ENCODE measurements at places on chromosomes 7 and 10.
A peak's percentile ranks its signal among the peaks of the same experiment; 100 is the strongest.

- no peak for DNase-seq
Measured at GRCh38 chr10:77377678-77378352, 259.8 kb downstream of the KCNMA1 start.

GRCh38 chr10:88066876-88067275 lies 203.5 kb downstream of the PTEN start:
- DNase-seq, result no peak

GRCh38 chr10:119333146-119333792 lies 125.9 kb downstream of the GRK5 start:
- peak; percentile 79 for DNase-seq

DNA sequence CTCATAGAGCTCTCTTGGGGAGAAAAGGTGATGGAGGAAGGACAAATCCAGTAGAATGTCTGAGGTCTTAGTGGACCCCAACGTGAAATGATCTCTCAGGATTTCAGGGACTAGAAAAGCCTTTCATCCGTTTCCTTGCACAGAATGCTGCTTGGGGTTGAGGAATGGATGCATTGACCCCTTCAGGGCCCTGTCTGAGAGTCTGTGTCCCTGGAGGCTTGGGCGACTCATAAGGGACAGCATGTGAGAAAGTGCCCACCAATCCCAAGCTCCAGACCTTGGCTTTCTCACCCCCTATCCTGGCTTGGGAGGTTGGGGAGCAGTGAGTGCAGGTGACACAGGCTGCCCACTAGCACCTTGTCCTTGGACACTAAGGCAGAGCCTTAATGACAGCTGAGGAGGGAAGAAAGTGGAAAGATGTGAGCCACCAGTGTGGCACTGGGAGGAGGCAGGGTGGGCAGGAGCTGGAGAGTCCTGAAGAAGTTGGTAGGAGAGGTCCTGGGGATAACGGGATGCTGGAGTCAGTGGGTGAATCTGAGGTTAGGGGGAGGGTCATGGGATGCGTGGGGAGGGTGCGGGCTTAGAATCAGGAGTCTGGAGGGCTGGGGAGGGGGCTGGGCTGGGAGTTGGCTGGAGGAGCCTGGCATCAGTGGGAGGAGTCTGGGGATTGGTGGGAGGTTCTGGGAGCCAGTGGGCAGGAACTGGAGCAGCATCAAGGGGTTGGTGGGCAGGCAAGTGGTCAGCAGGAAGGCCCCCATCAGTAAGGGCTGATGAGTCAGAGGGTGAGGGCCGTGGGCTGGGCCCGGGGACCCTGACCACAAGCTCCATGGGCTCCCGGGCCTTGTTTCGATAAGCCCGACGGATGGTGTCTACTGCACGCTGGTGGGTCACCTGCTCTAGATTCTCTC lies 8.6 kb downstream of the LZTS2 start:
- no peak for DNase-seq

- DNase-seq, result no peak
Measured at GRCh38 chr10:133306941-133307379, 1.7 kb downstream of the TUBGCP2 start.

GRCh38 chr10:4595719-4596319 lies 230.2 kb upstream of the AKR1E2 start:
- DNase-seq, result peak; percentile 5

DNA sequence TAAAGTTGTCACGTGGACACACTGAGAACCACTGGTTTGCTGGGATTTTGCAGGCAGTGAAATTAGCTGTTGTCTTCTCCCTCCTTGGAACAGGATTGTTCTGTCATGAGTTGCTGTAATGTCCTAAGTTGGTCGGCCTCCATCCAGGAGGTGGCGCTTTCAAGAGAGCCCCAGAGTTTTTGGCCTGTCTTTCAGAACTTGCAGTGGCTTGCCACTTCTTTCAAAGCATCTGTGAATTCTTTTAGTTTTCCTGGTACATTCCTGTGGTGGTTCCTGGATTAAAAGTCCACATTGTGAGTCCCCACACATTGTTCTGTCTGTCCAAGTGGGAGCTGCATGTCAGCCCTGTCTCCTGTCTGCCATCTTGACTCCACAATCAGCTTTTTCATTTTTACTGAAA lies 133.8 kb downstream of the PON1 start:
- DNase-seq, result peak; percentile 9

GRCh38 chr7:132279718-132280117 lies 296.6 kb downstream of the PLXNA4 start:
- DNase-seq, result no peak

DNA sequence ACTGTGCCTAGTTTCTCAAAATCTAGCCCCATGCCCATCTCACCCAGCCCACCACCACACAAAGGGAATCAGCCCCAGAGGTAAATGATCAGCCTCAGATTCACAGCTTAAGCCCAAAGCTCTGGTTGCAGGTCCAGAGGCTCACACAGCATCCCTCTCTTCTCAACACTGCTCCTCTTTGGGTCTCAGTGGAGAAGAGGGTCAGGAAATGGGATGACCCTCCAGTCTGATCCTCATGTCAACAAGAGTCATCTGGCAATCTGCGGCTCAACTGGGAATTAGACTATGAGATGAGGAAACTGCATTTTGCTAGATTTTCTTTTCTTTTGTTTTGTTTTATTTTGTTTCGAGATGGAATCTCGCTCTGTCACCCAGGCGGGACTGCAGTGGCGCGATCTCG lies 126.2 kb upstream of the PDLIM1 start:
- DNase-seq, result no peak

- DNase-seq, result peak; percentile 68
Measured at GRCh38 chr10:10911471-10911921, 106.2 kb upstream of the CELF2 start.

DNA sequence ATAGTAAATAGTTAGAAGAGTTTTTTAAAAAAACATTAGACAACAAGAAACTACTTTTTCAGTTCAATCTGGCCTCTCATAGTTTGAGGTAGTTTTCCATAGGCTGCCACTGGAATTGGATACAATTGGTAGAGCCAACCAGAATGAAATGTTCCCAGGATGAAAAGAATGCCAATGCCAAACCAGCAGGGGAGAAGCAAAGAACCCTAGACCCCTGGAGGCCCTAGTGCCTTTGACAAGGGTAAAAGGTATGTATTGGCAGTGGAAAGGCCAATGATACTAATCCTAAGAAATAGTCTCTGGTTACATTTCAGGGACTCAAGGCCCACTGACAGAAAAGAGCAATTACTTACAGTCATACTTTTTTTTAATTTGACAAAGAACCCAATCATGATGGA lies 77.4 kb upstream of the SEM1 start:
- DNase-seq, result no peak

- DNase-seq, result no peak
Measured at GRCh38 chr7:152516216-152516615, 80.4 kb upstream of the KMT2C start.

- no peak for DNase-seq
Measured at GRCh38 chr7:23852988-23853387, 143.0 kb downstream of the STK31 start.

GRCh38 chr7:108575156-108575555 lies 5.5 kb downstream of the DNAJB9 start:
- DNase-seq, result no peak

DNA sequence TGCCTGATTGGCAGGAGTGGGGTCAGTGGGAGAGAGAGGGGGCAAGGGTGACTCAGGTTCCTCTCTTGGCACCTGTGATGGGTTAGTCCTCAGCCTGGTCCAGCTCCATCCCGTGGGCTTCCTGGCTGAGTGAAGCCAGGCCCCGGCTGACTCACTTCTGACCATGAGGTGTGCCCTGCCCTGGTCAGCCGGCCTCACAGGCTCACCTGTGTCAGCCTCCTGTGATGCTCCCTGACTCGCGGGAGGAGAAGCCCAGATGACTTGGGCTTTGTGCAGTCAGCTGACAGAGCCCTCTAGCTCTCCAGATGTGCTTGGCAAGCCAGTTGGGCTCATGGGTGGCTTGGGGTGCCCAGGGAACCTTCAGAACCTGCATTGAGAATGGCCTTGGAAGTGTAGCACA lies 16.0 kb upstream of the PPIF start:
- DNase-seq, result peak; percentile 64

DNA sequence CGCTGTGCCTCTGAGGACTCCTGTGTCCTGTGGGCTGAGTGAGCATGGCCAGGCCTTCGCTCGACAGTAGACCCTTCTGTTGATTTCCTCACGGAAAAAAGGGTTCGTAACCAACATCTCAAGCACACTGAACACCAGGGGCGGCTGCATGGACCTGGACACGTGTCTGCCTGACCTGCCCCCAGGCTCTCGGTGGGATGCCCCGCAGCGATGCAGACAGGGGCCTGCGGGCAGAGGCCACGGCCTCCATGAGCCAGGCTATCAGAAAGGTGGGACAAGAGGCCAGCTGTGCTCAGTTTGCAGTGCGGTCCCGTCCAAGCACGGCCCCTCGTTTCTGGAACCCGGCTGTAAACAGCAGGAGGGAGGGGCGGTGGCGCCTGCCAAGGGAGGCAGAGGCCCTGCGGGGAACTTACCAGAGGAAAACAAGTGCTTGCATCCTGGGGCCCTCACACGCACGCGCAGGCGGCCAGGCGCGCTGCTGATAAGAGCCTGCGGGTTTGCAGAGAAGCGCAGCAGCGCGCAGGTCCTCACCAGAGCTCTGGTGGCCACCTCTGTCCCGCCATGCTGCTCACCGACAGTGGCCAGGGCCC lies 10.6 kb downstream of the GPR146 start:
- DNase-seq, result no peak

DNA sequence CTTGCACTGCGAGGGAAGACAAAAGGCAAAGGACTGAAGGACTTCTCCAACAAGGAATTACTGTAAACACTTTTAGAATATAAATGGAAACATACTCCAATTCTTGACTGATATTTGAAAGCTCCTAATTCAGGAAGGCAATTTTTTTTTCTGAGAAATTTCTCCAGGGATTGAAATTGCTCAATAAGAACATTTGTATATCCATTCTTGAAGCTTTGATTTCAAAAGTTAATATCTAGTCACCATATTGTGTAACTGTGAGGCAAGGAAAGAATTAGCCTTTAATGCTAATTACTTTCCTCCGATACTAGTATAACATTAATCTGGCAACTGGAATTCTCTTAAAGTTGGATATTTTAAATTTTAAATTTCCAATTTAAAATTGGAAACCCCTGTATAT lies 188.4 kb upstream of the COL1A2 start:
- DNase-seq, result no peak

DNA sequence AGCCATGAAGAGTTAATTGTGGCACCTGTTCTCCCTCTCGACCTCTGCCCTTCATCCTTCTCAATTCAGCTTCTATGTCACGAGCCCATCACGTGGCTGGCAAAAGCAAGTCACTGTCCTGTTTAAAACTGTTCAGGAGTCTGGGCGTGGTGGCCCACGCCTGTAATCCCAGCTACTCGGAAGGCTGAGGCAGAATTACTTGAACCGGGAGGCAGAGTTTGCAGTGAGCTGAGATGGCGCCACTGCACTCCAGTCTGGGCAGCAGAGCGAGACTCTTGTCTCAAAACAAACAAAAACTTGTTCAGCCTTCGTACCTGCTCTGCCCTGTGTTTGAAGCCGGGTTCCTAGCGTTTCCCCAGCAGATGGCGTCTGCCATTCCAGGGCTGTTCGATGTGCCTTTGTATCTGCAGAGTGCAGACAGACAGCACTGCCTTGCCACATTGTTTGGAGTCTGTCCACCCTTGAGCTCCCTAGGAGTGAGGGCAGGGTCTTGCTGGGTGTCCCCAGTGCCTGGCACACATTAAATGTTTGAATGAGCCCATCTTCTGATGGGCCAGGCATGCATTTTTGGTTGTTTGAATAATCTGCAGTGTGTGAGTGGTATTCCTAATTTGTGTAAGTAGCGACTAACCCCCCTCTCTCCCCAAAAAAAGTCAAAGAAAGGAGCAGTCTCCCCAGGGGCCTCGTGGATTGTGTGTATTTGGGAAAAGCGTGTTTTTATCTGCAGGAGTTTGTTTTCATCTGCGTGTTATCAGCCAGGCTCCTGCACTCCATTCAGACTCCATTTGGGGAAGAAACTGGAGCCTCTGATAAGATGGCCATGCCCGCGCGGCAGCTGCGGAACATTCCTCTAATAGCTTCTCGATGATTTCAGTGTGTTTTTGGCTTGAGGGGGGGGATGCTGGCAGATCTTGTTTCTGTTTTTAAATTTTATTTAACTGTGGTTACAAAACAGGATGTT lies 61.2 kb downstream of the DNAJB6 start:
- peak; percentile 68 for DNase-seq

DNA sequence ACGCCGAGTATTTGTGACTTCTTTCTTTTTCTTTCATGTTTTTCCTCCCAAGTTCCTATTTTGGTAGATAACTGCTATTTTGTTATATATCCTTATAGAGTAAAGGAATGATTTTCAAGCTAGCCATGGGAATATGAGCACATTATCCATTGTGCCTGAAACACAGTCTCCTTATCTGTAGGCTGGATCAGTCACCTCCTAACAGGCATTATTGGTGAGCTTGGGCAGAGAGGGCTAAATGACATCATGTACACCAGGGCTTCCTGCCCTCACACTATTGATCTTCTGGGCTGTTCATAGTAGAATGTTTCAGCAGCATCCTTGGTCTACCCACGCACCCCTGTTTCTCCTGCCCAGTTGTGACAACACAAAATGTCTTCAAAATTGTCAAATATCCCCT lies 88.1 kb upstream of the CTBP2 start:
- peak; percentile 26 for DNase-seq

DNA sequence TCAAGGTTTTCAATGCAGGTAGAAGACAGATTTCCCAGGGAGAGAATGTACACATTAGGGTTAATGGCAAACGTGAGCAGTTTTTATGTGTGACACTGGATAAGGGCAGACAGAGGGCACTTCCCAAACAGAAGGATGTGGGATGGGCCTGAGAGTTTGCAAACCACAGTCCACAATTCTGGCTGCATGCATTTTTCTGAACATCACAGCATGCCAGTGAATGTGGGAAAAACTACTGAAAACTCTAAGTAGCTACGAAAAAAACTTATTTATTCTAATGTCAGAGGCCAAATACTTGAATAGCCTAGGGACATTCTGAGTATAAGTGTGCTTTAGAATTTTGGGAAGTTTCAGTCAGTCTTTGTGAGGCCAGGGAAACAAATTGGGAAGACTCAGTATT lies 145.9 kb downstream of the NRCAM start:
- DNase-seq, result no peak

DNA sequence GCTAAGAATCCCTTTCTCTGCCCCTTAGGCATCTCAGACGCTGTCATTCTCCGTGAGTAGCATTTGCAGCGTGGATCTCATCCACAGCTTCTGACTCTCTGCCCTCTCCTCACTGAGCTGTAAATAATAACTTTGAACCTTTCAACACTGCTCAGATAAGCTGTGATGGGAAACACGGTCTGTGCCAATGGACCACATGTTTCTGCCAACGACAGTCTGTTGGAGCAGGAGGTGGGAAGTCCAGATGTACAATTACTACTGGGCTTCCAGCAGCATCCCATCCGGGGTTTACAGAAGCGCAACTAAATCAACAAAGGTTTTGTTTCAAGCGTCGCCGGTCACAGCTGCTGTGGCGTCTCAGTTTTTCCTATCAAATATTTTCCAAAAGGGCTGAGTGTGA lies 1110.6 kb downstream of the TYW1 start:
- no peak for DNase-seq

DNA sequence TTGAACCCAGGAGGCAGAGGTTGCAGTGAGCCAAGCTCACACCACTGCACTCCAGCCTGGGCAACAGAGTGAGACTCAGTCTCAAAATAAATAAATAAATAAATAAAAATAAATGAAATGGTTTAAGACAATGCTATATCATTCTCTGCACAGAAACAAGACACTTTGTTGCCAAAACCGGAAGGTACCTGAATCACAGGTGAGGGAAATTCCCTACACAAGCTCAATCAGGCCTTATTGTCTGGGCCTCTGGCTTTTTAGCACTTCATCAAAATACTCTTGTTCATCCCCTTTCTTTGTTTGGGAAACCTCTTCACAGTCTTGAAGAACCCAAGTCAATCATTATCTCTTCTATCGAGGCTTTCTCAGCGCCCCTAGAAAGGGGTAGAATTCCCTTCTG lies 166.1 kb upstream of the NPSR1 start:
- DNase-seq, result no peak

GRCh38 chr7:147980826-147981813 lies 609.4 kb upstream of the C7orf33 start:
- DNase-seq, result no peak

All from ELR (cell line).